ENCODE measurements at places on chromosomes 1 and 21.

- no peak for DNase-seq
Measured at GRCh38 chr1:151436985-151437384, 22.3 kb downstream of the POGZ start.

DNA sequence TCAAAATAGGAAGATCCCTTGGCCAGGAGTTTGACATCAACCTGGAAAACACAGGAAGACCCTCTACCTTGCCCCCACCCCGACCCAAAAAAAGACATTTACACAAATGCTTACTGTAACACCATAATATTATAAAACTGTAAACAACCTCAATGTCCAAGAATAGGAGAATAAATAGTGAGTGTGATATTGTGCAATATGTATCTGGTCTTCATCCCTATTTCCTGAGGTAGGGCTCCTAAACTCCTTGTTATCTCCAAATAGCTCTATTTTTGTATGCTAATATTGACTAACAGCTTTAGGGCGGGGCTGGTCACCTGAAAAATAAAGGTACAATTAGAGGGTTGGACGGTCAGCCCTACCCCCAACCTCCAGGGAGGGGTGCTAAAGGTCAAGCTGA lies 23.5 kb downstream of the RSBN1 start:
- DNase-seq: no peak

GRCh38 chr1:63601061-63601460 lies 7.8 kb downstream of the PGM1 start:
- no peak for DNase-seq

- no peak for DNase-seq
Measured at GRCh38 chr1:30422251-30422650, 301.1 kb downstream of the MATN1 start.

DNA sequence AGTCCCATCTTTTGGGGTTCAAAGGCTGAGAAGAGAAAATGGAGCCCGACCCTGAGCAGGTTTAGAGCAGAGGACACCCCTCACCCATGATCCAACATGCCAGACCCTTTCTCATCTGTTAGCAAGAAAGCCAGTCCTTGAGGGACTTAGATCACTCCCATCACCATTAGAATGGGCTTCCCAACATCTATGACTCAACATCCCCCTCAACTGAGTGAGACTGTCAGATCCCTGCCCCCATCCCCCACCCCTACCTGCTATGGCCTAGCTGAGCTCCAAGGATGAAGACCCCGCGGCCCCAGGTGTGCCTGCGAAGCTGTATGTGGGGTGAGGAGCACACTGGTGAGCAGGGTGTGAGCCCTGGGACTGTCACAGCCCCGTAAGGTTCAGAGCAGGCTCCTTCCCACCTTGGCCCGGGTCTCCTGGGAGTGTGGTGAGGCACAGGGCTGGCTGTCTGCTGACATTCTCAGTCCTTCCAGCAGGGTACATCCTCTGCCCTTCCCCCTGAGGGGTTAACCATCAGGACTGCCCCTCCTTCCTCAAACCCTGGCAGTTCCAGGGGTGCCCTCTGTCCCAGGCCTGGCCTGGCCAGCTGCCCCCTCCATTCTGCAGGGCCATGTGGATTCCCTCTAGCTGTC lies 21.4 kb upstream of the BLACAT1 start:
- DNase-seq: no peak
